ENCODE measurements at places on chromosomes 3 and 15.
A peak's percentile ranks its signal among the peaks of the same experiment; 100 is the strongest.

GRCh38 chr15:80174017-80174746 lies 21.4 kb downstream of the FAH start:
- no peak for DNase-seq

GRCh38 chr15:72902245-72902918 lies 118.8 kb upstream of the ADPGK start:
- DNase-seq, result no peak

DNA sequence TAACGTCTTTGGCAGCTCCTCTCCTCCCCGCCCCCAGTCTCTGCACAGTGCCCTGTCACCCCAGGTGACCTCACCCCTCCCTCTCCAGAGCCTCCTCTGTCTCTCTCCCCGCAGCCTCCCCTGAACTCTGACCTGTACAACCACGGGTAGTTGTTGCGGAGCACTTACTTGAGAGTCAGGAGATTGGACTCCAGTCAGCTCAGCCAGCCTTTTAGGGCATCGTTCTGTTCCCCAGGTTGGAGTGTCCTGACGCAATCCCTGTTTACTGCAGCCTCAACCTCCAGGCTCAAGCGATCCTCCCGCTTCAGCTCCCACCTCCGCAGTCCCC lies 177.7 kb downstream of the UACA start:
- DNase-seq, result no peak

DNA sequence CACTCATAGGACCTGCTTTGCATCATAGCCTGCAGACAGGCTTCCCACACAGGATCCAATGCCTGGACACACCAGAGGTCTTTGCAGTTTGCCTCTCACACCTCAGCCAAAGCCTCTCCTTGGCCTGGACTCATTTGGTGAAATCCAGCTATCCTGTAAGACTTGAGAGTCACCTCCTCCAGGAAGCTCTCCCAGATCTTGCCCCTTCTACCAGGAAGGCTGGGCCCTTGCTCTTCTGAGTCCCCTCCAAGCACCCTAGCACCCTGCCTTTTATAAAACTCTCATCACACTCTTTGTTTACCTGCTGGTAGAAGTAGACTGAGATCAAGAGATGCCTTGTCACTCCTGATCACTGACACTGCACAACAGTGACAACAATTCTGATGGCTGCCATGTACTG lies 66.8 kb upstream of the GLCE start:
- no peak for DNase-seq

DNA sequence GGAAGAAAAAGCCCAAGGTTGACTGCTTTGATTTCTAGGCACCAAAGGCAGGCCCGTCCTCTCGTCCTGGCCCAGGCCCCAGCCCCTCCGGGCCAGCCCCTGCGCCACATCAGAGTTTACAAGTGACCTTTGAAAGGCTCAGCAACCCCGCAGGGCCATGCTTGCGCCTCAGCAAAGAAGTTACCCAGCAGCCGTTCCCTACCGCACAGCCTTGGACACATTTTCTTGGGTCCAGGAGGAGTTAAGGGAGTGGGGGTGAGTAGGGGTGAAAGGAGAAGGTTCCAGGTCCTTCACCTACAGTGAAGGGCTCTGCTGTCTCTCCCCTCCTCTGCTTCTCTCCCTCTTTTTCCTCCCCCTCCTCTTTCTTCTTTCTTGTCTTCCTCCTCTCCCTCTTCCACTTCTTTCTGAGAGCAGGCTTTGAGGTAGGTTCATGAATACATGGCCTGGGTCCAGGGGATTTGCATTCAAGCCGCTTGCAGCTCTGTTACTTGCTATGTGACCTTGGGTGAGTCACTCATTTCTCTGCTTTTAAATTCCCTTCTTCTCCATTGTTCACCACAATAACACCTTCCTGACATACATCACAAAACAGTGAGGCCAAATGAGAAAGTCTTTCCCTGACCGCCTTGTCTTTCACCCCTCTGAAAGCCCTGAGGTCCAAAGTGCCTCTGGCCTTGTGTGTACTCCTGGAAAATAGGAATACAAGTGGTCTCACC lies 223.3 kb upstream of the TPRG1 start:
- DNase-seq, result no peak

GRCh38 chr3:50226888-50227389 lies 9.1 kb upstream of the GNAI2 start:
- DNase-seq, result no peak

GRCh38 chr3:54970895-54971294 lies 43.0 kb upstream of the LRTM1 start:
- DNase-seq, result no peak

GRCh38 chr3:187252311-187252710 lies 39.2 kb downstream of the MASP1 start:
- no peak for DNase-seq

DNA sequence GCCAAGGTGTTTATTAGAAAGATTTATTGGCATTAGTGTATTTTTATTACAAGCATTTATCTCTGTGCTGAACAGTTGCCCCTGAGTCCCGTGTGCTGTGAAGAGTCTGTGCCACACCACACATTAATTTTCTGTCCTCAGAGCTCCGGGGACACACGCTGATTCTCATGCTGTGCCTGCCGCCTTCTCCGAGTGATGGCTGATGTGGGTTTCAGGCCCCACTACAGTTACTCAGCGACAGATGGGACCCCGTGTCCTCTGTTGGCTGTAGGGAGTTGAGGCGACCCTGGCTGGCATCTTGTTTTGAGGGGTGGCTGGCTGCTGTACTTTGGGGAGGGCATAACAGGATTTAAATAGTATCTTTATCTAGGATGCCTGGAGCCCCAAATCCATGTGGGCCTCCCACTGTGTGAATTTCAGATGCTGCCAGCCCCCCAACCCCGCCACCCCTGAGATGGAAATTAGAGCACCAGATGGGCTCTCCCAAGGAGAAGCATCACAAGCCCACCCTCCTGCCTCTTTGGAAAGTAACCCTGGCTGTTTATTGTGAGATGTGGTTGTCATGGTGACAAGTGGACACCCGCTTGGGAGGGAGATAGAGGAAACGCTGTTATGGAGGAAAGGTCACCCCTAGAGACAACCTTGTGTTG lies 185.6 kb downstream of the APBA2 start:
- DNase-seq, result no peak

- DNase-seq, result no peak
Observed at GRCh38 chr3:123449102-123449996, 459 bp upstream of the ADCY5 start.

- no peak for DNase-seq
Observed at GRCh38 chr15:31265871-31266711, 60.5 kb upstream of the KLF13 start.

GRCh38 chr15:80114114-80114513 lies 38.7 kb upstream of the FAH start:
- no peak for DNase-seq

GRCh38 chr3:34533451-34533850 lies 735.0 kb downstream of the PDCD6IP start:
- no peak for DNase-seq

- DNase-seq, result no peak
Observed at GRCh38 chr15:101449471-101450402, 39.8 kb downstream of the PCSK6 start.

DNA sequence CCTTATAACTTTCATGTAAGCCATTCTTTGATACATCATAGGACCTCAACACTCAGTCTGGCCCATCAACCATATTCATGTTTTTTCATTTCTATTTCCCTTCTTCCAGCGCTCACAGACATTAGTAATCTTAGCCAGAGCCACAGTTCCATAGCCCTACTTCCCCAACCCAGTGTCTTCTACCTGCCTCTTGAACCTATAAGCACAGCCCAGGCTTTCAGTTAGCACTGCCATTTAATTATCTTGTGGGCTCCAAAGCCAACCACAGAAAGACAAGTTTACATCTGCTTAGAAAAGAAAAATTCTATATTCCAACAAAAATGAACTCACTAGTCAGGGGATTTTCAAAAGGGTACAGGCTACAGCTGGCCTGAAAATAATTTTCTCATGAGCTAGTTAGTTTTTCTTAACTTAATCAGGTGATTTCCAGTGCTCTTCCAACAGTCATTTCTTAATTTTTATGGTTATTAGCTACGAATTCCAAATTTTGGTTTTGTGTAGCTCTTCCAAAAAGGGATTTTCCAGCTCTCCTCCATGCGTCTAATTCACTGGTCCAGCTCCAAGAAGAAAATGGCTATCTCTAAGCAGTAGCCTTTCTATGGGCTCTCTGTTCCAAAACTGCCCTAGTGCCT lies 13.7 kb downstream of the CD200 start:
- no peak for DNase-seq

- DNase-seq, result no peak
Observed at GRCh38 chr3:27324686-27325085, 44.5 kb downstream of the NEK10 start.

GRCh38 chr15:72474466-72474911 lies 359 bp downstream of the ARIH1 start:
- DNase-seq, result no peak

- no peak for DNase-seq
Observed at GRCh38 chr3:44058022-44058867, 183.4 kb upstream of the TOPAZ1 start.

- DNase-seq, result peak; percentile 43
Observed at GRCh38 chr3:196336319-196337145, 1.7 kb downstream of the TM4SF19 start.

- DNase-seq, result no peak
Observed at GRCh38 chr3:48090166-48090939, 74.1 kb upstream of the MAP4 start.

GRCh38 chr15:53869044-53869805 lies 109.0 kb upstream of the UNC13C start:
- no peak for DNase-seq

DNA sequence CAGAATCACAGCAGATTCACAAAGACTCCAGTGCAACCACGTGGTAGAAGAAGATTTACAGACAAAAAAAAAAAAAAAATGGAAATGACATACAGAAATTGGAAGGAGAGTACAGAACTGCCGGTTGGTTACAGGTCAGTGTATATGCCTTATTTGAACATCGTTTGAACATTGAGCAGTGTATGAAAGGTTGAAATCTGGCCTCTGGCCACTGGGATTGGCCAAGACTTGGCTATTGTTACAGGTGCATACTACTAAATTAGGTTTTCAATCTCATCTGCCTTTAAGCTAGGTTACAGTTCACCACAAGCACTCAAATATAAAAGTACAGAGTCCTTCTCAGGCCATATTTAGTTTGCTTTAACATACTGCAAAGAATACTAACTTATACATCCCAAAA lies 59.8 kb downstream of the THBS1 start:
- no peak for DNase-seq

- DNase-seq, result no peak
Observed at GRCh38 chr3:49535971-49536874, 18.1 kb upstream of the BSN start.

DNA sequence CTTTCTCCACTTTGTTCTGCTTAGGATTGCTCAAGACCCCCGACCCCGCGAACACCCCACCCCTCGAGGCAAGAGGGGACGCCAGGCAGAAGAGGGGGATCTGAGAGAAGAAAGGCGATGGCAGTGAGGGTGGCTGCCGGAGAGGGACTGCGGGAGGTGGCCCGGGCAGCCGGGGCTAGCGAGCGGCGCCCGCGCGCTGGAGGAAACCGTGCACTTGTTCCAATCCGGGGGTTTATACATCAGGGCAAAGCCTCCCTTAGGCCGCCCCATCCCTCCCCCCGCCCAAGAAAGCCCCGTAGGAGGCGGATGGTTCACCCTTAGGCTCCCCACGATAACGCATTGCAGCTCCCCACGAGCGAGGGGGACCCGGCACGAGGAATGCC lies 475 bp downstream of the ERC2 start:
- no peak for DNase-seq

GRCh38 chr15:77636209-77636608 lies 3.5 kb upstream of the LINGO1 start:
- no peak for DNase-seq

Measured in NCI-H1694 (cell line).